ENCODE measurements at places on chromosomes 1 and 21.
A peak's percentile ranks its signal among the peaks of the same experiment; 100 is the strongest.

GRCh38 chr1:39481289-39481688 is 10.1 kb upstream of the BMP8A start:
- no peak for DNase-seq

GRCh38 chr1:225737866-225738265 is 39.8 kb upstream of the SRP9 start:
- DNase-seq, result no peak

DNA sequence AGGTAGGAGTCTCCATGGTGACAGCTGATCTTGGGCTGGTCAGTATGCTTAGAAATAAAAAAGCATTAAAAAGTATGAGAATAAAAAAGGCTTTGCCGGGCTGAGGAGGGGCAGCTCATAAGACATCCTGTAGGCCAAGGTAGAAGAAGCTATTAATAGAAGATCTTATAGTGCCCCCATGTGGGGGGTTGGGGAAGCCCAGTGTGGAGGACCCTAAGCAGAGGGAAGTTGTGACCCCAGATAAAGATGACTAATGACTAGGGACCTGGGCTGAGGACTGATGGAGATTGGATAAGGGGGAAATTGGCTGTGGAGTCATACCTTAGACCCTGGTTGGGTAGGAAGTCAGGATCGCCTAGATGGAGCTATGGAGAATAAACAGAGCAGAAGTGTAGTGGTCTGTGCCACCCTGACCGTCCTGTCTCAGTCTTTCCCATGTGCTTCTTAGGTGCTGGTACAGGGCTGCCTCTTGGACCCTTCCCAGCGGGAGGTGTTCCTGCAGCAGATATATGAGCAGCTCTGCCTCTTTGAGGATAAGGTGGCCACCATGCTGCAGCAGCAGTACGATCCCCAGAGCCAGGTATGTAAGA is 25.0 kb downstream of the SZT2 start:
- peak; percentile 83 for DNase-seq

DNA sequence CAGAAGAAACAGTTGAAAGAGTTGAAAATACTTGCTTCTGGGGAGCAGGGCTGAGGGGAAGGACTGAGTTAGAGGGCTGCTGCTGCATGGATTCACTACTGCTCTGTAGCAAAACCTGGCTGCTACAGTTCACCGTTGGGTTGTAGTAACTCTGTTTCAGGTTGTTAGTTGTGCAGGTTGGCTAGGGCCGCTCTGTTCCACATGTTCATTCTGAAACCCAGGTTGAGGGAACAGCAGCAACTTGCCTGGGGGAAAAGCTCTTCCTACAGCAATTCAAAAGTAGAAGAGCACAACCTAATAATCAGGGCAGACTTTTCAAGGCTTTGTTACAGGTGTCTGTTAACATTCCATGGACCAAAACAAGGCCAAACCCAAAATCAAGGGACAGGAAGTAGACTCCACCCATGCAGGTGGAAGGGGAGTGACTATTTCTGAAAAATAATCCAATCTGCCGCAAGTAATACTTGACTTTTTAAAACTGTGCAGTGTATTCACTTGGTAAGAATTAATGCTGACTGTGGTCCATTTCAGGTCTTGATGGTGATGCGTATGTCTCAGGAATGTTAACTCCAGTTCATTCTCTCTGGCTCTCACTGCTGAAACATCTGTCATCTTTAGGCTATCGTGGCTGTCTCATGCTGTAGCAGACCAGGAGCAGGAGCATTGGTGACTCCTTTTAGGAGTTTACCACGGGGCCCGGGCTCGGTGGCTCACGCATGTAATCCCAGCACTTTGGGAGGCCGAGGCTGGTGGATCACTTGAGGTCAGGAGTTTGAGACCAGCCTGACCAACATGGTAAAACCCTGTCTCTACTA is 5.1 kb upstream of the PARK7 start:
- no peak for DNase-seq

GRCh38 chr1:3718764-3719163 is 33.5 kb upstream of the CCDC27 start:
- DNase-seq, result no peak

- DNase-seq, result no peak
Measured at GRCh38 chr1:162535501-162535900, 26.0 kb upstream of the UAP1 start.

GRCh38 chr1:27655151-27655937 is 16.6 kb downstream of the IFI6 start:
- DNase-seq, result no peak

DNA sequence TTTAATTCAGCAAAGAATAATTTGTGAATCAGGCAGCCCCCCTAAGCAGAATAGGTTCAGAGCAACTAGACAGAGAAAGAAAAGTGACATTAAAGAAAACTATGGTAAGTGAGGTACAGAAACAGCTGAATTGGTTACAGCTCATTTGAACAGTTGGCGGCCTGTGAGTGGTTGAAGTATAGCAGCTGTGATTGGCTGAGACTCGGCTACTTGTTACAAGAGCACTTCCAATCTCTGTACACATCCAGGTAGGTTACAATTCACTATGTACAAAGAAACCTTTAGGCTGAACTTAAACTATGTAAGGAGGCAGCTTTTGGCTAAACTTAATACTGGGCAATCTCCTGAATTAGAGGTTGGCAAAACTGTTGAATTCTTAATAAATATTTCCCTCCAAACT is 171.1 kb upstream of the LHX8 start:
- no peak for DNase-seq

GRCh38 chr1:83815330-83815729 is 183.6 kb downstream of the TTLL7 start:
- DNase-seq, result no peak

DNA sequence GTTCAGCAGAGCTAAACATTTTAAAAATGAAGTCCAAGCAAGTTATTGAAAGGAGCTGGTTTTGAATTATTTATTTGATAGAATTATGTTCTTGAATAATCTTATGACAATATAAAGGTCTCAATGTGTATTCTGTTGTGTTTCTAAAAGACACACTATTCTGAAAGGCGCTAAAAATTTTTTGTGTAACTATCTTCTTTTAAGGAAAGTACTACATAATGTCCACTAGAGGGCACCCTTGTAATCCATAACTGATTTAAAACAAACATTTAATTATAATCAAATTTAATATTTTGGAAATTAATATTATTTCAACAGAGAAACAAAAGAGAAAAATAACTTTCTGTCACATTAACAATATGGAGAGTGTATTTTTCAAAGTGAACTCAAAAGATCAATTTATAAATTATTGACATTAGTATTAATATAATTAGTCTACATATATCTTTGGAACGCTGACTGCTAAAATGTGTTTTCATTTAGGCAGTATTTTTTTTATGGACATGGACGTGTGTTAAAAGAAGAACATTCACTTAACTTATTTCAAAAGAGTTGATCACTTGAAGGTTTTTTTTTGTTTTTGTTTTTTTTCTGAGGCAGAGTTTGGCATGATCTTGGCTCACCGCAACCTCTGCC is 248.4 kb downstream of the DENND1B start:
- DNase-seq, result peak; percentile 49

DNA sequence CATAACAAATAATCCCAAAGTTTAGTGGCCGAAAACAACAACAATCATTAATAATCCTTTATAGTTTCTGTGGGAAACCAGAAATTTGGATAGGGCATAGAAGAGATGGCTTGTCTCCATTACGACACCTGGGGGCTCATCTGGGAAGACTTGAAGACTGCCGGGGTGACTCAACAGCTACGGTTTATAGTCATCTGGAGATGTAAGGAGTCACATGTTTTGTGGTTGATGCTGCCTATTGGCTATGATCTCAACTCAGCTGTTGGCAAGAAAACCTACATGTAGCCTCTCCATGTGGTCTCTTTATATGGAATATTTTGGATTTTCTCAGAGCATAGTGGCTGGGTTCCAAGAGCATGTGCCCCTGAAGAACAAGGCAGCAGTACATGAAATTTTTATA is 29.3 kb upstream of the TSPAN2 start:
- DNase-seq, result no peak

DNA sequence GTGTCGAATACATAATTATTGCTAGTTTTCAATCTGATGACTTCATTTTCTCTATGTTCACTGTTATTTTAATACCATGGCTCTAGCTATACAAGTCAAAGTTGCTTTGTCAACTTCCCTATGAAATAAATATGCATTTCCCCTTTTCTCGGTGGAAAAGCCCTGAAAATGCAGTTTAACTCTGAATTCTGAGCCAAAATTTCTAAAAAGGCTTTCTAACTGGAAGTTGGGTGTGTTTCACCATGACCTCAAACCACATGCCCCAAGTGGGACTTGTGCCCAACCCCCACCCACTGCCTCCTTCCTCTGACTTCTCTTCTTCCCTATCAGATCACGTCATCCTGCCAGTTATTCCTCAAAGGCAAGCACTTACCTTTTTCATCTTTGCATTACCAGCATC is 8.9 kb downstream of the MKNK1 start:
- no peak for DNase-seq

DNA sequence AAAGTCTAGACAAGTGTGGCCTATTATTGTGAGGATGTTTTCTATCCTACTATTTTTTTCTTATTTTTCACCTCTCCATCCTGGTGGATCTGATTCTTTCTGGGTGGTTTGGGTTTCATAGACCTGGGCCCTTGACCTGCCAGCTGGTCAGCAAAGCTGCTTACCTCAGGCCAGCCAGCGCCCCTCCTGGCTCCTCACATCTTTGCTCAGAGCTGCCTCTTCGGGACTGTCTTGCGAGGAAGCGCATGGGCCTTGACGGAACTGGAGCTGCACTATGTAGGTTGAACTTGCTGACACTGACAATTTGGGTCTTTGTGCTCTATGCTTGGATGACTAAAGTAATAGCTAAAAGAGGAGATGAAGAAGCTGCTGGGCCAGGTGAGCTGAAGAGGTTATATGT is 138.5 kb upstream of the SYT6 start:
- DNase-seq, result no peak

GRCh38 chr1:148363439-148363810 is 119.7 kb downstream of the PPIAL4G start:
- DNase-seq, result no peak

DNA sequence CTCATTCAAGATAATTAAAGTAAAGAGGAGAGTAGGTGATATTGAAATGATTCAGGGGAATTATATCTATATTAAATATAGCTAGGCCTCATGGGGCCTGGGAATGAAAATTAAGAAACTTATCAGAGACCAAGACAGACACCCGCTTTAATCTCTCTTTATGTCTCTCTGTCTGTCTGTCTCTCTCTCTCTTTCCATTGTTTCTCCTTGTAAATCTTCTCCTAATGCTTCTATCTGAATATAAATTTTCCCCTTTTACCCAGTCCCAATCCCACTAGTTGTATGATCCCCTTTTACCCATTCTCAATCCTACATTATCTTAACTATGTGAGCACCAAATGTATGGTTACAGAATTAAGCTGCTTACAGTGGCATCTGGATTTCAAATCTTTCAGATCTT is 61.2 kb downstream of the RGS5 start:
- DNase-seq, result no peak

DNA sequence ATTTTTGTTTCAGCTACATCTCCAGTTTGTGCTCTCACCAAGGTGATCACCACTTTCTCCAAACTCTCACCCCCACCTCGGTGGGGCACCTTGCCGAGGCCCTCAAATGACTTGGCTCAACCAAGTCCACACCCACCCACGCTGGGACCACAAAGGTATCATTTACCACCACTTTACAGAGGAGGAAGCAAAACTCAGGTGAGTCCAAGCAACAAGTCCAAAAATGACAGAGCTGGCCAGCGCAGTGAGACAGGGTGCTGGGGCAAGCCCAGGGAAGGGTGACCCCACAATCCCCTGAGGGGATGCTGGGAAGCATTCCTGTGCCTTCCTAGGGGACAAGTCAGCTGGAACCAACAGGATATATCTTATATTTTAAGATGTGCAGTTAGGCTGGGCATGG is 24.7 kb downstream of the SSBP3 start:
- no peak for DNase-seq

DNA sequence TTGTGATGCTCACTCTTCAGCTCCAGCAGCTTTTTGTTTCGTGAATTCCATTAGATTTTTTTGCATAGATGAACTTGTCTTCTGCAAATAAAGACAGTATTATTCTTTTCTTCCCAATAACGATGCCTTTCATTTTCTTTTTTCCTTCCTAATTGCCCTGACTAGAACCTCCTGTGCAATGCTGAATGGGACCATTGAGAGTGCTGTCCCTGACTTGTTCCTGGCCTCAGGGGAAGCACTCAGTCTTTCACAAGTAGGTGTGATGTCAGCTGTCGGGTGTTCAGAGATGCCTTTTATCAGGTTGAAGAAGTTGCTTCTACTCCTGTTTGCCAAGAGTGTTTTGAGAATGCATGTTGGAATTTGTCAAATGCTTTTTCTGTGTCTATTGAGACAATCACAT is 64.3 kb upstream of the ADARB1 start:
- DNase-seq, result no peak

DNA sequence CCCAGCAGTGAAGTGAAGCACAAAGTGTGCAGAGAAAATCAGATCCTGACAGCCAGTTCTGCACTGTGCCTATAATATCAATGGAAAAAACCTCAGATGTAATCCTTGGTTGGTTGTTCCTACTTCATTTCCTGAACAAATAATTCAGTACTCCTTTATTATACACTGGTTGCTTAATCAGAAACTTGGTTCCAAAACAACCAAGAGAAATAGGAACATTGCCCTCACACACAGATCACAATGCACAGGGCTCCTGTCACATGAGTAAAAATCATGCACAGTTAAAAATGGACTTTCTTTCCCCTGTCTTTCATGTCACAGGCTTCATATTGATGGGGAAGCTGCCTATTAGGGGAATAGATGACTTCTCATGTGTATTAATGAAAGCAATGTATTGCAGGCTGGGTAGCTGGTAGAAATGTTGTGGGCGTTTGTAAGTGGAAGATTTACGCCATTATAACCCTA is 9.7 kb downstream of the DNASE2B start:
- no peak for DNase-seq

DNA sequence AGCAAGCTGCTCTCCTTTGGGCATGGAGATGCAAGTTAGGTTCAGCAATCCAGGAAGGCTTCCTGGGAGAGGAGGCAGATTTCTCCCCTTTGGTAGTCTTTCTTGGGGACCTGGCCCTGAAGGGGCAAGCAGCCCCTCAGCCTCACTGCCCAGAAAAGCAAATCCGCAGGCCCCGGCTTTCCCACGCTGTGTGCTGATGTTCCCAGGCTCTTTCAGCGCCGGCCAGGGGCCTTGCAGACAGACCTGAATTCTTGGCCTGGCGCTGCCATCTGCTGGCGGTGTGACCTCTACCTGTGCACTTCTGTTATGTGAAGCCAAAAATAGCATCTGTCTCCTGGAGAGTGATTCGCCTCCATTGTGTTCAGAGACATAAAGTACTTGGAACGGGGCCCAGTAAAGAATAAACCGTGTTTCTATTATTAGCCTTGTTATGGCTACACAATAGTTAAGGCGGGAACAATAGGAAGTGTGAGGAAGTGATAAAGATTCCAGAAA is 64.8 kb downstream of the ALPL start:
- no peak for DNase-seq

- DNase-seq, result no peak
Measured at GRCh38 chr1:183080406-183080805, 57.2 kb downstream of the LAMC1 start.

- DNase-seq, result no peak
Measured at GRCh38 chr1:67192902-67193301, 26.6 kb downstream of the IL23R start.

GRCh38 chr1:108541861-108542260 is 18.0 kb upstream of the EEIG2 start:
- DNase-seq, result no peak
